ENCODE measurements at places on chromosomes 13 and 19. TPM values are rescaled to one million over a fixed set of nuclear protein-coding genes. Genes with fewer than 3 reads are reported as not detected.

Gene RDH8
- not detected for total RNA-seq

Gene AMER2
- 0.24 TPM for total RNA-seq

Gene FBXO17
- total RNA-seq, result 41.9 TPM

Gene ZNF69
- total RNA-seq, result 24.6 TPM

Gene LIM2
- not detected for total RNA-seq

Gene FREM2
- total RNA-seq, result 21.2 TPM

Gene APC2
- total RNA-seq, result 0.24 TPM

Gene CLDN10
- total RNA-seq, result 0.83 TPM

Gene PTPRH
- 31.5 TPM for total RNA-seq

Gene PLIN5
- 5.8 TPM for total RNA-seq

DNA sequence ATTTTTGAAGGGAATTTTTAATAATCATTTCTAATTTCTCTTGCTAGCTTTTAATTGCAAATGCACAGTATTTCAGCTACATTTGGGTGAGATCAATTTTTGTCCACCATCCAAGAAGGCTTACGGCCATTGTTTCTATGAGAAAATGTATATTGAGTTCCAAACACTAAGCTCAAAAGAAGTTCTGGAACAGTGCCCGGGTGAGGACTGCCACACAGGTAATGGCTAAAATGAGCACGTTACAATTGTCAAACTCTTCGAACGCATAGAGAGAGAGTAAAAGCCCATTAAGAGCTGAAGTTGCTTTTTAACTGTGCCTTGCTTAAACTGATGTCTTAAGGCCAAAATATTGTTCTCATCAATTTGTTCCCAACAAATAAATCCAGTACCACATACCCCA is 755.0 kb downstream of the DIAPH3 start:
- DNase-seq, result no peak

DNA sequence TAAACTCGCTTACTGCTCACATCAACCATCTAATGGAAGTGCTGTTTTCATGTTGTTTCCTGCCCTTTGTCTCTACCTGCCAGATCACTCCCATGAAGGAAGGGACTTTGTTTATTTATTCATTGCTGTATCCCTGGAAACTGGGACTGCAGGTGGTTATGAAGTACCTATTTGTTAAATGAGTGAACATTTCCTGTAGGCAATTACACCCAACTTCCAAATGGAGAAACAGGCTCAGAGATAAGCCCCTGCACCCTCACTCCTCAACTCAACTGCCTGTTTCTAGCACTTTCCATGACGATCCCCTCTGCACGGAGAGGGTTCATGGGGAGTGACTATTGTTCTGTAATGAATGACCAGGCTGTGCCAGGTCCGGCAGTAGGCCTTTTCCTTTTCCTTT is 1.9 kb upstream of the SELENOW start:
- DNase-seq, result peak; percentile 56

DNA sequence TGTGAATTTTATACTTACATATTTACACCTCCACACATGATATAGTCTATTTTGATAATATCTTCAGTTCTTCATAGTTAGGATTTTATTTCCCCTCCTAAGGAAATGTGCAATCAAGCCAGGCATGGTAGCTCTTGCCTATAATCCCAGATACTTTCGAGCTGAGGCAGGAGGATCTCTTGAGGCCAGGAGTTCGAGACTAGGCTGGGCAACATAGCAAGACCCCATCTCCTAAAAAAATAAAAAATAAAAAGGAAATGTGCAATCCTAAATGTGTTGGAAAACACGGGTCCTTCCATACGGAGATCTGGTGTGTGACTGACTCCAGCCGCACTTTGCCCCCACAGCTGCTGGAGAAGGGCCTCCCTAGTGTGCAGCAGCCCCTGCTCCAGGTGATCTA is 71.5 kb downstream of the ZAR1L start:
- no peak for DNase-seq

DNA sequence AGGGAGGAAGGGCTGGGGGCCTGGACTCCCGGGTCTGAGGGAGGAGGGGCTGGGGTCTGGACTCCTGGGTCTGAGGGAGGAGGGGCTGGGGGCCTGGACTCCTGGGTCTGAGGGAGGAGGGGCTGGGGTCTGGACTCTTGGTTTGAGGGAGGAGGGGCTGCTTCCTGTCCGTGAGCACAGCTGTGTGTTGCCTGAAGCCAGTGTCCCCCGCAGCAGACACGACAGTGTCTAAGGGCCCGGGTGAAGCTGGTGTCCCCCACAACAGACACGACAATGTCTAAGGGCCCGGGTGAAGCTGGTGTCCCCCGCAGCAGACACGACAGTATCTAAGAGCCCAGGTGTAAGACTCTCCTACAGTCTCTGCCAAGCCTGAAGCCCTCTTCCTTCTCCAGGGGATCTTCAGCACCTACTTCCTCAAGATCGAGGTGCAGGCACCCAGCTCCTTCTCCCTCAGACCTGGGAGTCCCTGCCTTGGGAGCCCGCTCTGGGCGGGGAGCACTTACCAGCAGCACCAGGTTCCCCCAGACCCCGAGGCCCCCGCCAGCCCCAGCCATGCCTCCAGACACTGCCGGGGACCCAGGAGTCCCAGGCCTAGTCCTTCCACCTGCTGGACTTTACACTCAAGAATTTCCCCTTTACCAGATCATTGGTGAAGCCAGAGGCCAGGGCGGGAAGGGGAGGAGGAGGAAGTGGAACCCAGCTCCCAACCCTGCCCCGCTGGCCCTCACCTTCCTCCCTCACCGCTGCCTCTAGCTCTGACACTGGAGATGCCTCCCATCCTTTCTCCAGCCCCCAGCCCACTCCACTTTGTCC is at the start of gene PTPRH:
PTPRH (minus strand) TSS at position 622 of the 813 bp plus-strand sequence; CDS start at position 554, 68 bp downstream.
- peak; percentile 54 for DNase-seq

- peak; percentile 18 for DNase-seq
Measured at GRCh38 chr13:75798353-75799255, 162.5 kb downstream of the LMO7 start.

GRCh38 chr13:101618440-101619187 is 166.1 kb downstream of the ITGBL1 start:
- DNase-seq, result no peak

GRCh38 chr19:55146078-55146704 is 2.8 kb downstream of the TNNT1 start:
- no peak for DNase-seq

DNA sequence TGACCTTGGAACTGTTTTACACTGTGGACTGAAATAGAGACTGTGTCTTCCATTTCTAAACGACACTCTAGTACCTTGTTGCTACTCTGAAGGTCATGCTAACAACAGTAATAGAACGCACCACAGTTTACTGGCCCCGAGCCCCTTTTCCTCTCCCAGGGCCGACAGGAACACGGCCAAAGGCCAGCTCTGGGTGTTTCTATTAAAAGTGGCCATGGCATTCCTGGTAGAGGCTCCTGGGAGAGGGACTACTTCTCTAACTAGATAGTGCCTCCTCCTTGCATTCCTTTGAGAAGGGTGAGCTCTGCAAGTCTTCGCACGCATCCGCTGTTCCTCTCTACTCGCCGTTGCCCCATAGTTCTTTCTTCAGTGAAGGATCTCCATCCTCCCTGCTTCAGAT is 18.7 kb upstream of the SIAH3 start:
- DNase-seq, result no peak

- no peak for DNase-seq
Measured at GRCh38 chr19:56678205-56678604, 6.6 kb upstream of the ZNF835 start.
